ENCODE measurements at places on chromosomes 6 and 20. TPM values are rescaled to one million over a fixed set of nuclear protein-coding genes. Genes with fewer than 3 reads are reported as not detected.

The HTR1E gene
- not detected for total RNA-seq

The SLC18B1 gene
- total RNA-seq, result 10.8 TPM

The CD83 gene
- 17.5 TPM for total RNA-seq

The SPEF1 gene
- 0.98 TPM for total RNA-seq

The SLC22A16 gene
- 0.49 TPM for total RNA-seq

The PAX1 gene
- total RNA-seq, result not detected

The KIFC1 gene
- 1.7 TPM for total RNA-seq

The PNPLA1 gene
- 0.25 TPM for total RNA-seq

The EYA4 gene
- 0.25 TPM for total RNA-seq

The CDH4 gene
- 25.6 TPM for total RNA-seq

The UNC5CL gene
- total RNA-seq, result 0.25 TPM

The TSPO2 gene
- not detected for total RNA-seq

The MYO6 gene
- 20.9 TPM for total RNA-seq

The EPPIN gene
- not detected for total RNA-seq

The ZC3H12D gene
- 0.74 TPM for total RNA-seq

The DUSP15 gene
- 4.4 TPM for total RNA-seq

The SNAP91 gene
- 86.1 TPM for total RNA-seq

The NRSN1 gene
- 28.8 TPM for total RNA-seq
